ENCODE measurements at places on chromosomes 12 and 14. TPM values are rescaled to one million over a fixed set of nuclear protein-coding genes. Genes with fewer than 3 reads are reported as not detected.

RESF1 gene
- 339 TPM for polyA plus RNA-seq

RTL1 gene
- polyA plus RNA-seq: not detected

PCED1B gene
- polyA plus RNA-seq: 46.6 TPM

DNA sequence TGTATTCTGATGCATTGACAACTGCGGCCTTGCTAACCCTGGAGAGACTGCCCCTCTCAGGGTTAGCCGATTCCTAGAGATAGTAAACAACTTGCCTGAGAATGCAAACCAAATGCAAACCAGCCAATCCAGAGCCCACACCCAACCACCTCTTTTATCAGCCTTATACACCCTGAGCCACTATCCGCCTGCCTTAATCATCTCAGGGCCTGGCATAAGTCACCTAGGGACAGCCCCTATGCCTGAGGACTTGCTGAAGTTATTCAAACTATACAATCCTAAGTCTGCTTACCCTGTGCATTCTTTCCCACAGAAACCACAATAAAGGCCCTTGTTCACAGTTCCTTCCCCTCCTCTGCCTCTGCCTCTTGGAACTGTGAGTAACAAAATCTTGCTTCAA, 177.2 kb downstream of the KCNA5 start:
- no peaks in the 10 kb centered on the region for H3K27me3 ChIP-seq
- peaks cover 9% of the 10 kb centered on the region for H3K4me1 ChIP-seq
- H3K36me3 ChIP-seq: no peaks in the 10 kb centered on the region
- no peak overlapping the region for H3K4me3 ChIP-seq
- no peak for DNase-seq

DNA sequence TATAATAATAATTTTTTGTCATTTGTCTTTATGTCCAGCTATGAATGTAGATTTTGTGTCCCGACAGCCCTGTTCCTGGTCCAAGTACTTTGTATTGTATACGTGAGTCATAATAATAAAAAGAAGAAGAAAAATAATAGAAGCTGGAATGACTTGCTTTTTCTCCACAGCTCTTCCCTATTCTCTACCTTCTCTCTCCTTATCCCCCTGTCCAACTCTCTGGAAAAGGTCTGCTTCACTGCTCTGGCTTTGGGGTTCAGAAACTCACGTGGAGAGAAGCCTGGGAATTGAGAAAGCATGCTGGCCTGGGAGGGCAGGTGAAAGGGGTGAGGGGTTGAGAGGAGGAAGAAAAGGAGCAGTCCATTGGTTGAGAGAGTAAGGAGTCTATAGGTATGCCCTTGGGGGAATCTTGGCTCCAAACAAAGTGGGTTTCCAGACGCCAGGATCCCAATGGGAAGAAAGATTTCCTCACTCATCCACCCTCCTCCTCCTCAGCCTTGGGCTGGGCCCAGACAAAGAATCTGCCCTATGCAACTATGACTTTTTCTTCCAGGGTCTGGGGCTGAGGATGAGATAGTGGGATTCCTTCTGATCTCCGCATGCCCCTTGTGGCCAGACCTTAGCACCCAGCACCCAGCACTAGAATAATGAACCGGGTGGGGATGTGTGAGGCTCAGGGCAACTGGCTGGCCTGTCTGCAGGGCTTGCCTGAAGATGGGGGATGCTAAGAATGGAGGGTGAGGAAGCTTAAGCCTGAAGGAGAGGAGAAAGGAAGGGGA, 4.0 kb downstream of the HOXC8 start:
- H3K4me3 ChIP-seq: no peak overlapping the region
- H3K27me3 ChIP-seq: peaks cover 70% of the 10 kb centered on the region
- no peak for DNase-seq
- H3K36me3 ChIP-seq: no peaks in the 10 kb centered on the region
- H3K4me1 ChIP-seq: peaks cover 25% of the 10 kb centered on the region
- no peak overlapping the region for H3K27ac ChIP-seq

DNA sequence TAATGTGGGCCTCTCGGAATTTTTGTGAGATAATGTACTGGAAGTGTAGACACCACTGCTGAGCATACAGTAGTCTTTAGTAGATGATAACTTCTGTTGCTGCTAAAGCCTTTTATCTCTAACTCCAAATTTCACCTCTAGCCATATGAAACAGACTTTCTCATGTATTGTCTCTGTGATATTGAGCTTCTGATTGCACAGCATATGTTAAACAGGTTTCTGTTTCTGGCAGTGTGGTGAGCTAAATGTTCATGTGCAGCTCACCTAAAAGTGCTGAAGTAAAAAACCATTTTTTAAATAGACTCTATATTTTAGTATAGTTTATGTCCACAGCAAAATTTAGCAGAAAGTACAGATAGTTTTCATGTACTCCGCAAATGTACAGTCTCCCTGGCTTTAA, 89.3 kb upstream of the ALX1 start:
- DNase-seq: no peak
- no peaks in the 10 kb centered on the region for H3K27me3 ChIP-seq
- H3K36me3 ChIP-seq: no peaks in the 10 kb centered on the region
- H3K27ac ChIP-seq: no peak overlapping the region
